Adrenal gland (tissue), 19 donors: ENCODE measurements at places on chromosomes 3 and 15. TPM values are rescaled to one million over a fixed set of nuclear protein-coding genes. Genes with fewer than 3 reads are reported as not detected.

- DNase-seq: peak; percentile 11
These were observed 29.4 kb downstream of the ITGA11 start for GRCh38 chr15:68402432-68403160.

DNA sequence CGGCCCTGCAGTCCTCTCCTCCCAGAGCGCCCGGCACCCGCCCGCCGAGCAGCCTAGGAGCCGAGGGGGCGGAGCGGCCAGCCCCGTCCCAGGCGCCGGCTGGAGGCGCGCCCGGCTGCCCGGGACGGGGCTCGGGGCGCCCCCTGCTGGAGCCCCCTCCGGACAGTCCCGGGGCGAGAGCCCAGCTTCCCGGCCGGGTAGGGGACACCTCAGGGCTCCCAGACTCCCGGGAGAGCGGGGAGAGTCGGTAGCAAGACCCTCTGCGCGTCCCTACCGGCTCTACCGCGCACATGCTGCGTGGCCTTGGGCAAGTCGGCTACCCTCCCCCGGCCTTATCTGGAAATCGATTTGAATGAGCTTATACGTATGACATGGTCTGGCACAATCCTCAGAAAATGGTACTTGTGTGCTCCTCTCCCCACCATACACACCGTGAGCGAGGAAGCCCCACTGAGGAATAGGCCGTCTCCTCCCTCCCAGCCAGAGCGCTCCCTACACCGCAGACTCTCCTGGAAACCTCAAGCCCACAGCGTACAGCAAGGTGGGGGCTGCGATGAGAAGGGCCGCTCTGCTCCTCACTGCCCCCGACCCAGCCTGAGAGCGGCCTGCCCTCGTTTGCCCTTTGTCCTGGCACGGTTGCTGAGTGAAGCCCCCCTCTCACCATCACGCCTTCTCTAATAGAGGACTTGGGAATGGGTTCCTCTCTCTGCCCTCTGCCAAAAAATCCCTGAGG, at the start of gene DAPK2:
DAPK2 (minus strand) TSS at position 65 of the 733 bp plus-strand sequence. CDS start 6,224 bp downstream, outside the sequence.
- peak; percentile 79 for DNase-seq

GRCh38 chr15:79089331-79089889, 1.2 kb downstream of the RASGRF1 start:
- DNase-seq: no peak

- no peak for DNase-seq
These were observed 102.3 kb downstream of the POLQ start for GRCh38 chr3:121443456-121443855.

DNA sequence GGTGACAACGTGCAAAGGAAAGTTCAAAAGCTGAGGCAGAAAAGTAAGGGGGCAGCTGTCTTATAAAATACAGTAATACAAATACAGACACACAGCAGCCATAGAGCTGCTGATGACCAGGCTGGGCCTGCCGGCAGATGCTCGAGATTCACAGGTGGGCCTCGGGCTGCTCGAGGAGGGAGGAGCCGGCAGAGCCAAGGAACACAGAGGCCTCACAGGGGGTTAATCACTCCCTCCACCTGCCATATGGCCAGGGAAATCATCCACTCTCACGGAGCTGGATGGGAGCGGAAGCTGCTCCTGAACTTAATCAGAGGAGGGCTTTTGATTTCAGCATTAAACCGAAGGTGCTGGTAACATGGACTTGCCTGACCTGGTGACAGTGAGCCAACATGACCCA, 29.6 kb upstream of the MGLL start:
- DNase-seq: no peak

DNA sequence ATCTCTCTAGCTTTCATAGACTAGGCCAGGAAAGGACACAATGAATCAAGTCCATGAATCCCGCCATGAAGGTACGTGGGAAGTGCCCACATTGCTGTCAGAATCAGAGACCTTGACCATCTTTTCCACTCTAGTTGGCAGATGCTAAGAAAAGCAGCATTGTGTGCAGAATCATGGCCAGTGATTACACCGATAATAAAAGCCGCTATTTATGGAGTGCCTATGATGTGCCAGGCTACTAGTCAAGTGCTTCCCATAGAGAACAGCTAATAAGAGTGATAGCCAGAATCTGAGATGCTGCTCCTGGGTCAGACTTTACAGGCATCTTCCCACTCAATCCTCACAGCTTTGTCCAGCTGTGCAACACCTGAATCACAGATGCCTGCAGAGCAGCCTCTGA, 13.2 kb upstream of the RPL32 start:
- DNase-seq: no peak

- DNase-seq: no peak
These were observed 22.2 kb upstream of the MAGEF1 start for GRCh38 chr3:184733971-184734608.

DNA sequence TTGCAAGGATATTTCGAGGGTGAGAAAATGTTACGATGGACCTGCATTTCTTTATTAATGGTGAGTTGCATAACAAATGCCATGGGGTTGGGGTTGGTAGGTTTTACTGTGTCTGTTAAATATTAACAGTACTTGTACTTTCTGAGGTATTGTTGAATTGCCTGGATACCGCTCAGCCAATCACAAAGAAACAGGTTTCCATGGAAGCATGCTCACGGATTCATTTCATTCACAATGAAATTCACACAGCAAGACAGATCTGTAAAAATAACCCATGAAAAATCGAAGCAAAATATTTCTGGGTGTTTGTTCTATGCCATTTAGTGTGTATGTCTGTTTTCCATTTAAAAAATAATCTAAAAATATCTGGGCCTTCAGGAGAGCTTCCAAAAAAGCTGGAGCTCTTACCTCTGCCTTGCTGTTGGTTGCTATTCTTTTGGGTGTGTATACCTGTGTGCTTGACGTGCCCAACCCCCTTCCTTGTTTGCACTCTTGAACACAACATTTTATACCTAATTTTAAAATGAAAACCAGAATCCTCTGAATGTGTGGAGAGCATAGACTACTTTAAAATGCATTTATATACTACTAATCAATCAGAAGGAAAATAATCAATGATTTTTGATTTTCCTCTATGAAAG, 479.8 kb upstream of the TBL1XR1 start:
- DNase-seq: no peak

DNA sequence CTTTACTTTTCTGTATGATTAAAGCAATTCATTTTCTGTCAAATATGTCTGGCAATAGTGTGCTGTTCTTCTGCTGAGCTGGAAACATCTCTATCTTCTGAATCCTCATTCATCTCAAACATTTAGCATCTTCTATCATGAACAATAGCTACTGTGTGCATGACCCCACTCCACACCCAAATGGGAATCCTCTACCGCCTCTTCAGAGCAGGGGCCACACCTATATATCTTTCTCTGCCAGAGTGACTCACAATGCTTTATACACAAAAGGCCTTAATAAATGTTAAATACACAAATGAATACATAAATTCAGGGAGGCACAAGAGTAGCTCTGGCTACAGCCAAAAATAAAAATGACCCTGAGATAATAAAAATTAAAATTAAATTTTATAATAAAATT, 8.0 kb downstream of the ALDH1A2 start:
- DNase-seq: no peak

DNA sequence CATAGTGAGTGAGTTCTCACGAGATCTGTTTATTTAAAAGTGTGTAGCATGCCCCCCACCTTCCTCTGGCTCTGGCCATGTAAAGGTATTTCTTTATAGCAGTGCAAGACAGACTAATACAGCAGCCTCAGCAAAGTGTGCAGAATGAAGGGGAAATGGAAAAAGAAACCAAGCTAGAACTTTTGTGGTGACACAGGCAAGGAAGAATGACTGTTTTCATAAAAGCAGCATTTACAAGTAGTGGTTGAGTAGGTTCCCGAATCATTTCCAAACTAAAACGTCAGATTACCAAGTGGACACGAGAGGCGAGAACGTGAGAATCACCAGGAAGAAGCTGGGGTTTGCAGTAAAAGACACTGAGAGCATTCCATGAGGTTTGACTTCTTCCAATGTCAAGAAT, 100.2 kb upstream of the AKAP13 start:
- DNase-seq: no peak

DNA sequence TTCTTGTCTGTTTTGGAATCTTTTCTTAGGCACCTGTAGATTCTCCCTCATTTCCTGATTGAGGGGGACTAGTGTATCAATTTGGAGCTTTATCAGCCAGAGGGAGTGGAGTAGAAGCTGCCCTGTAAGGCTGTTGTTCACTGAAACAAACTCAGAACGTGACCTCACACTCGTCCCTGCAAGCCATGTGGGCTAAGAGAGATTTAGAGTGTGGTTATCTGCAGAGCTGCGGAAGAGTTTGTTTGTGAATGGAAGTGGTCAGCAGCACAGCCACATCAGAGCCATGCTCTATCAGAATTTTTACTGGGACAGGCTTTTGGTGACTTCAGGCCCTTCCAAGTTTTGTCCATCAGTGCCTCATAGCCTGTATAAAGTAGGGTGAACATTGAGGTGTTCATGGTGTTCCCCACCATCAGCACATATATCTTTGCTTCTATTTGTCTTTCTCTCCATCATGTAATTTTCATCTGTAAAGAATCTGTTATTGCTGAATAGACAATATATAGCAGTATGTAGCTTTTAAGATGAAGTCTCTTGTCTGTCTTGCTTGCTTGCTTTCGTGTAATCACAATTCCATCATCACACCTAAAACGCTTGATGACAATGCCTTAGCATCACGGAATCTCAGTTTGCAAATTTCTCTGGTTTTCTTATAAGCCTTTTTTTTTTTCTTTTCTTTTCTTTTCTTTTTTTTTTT, 37.0 kb downstream of the LARS2 start:
- no peak for DNase-seq

- no peak for DNase-seq
These were observed 14.2 kb upstream of the SLC25A36 start for GRCh38 chr3:140927279-140928069.

- DNase-seq: no peak
These were observed 565.2 kb downstream of the ROBO1 start for GRCh38 chr3:79202471-79203143.

- no peak for DNase-seq
These were observed 12.1 kb upstream of the LOXL1 start for GRCh38 chr15:73914145-73914544.

- DNase-seq: no peak
These were observed 20.9 kb downstream of the RAF1 start for GRCh38 chr3:12643010-12643380.

- DNase-seq: no peak
These were observed 96.2 kb upstream of the TRPM1 start for GRCh38 chr15:31197497-31198414.

DNA sequence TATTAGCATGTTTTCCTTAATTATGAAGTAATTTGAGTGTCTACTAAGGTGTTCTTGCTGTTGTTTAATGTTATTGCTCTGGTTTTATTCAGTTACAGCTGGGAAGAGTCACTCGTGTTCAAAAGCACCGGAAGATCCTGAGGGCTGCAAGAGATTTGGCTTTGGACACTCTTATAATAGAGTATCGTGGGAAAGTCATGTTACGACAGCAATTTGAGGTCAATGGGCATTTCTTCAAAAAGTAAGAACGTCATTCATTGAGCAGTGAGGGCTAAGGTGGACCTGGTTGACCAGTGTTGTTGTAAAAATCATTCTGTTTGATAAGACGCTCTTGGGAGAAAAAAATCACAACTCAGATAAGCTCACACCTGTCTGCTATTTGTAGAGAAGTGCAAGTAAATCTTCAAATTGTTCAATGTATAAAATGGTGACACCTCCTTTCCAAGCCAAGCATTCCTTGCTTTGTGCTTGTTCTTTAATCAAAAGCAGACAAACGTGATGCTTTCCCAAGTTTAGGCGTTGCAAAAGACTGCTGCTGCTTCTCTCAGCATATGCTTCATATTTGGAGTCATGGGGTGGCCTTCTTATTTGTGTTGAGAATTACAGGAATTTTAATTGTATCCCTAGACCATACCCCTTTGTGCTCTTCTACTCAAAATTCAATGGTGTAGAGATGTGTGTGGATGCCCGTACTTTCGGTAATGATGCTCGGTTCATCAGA, 44.2 kb downstream of the SETD5 start:
- DNase-seq: no peak

DNA sequence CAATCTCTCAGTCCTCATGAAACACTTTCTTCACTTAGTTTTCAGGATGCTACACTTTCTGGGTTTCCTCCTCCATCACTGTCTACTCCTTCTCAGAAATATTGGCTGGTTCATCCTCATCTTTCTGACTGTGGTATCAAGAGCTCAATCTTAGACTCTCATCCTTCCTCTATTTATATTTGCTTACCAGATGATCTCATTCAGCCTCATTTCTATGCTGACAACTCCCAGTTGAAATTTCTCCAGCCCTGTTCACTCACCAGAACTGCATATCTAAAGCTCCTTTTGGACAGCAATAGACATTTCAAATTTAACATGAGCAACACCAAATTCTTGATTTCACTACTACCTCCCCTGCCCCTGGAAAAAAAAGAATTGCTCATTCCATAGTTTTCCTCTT, 48.0 kb upstream of the FBN1 start:
- no peak for DNase-seq

Gene SLC35G2
- total RNA-seq: 16.6 TPM

Gene C15orf39
- 34.6 TPM for total RNA-seq

Gene GP9
- not detected for total RNA-seq

Gene ITIH3
- total RNA-seq: 2.6 TPM

Gene MUSTN1
- 2.7 TPM for total RNA-seq

Gene TTC21A
- total RNA-seq: 12.1 TPM

Gene CPN2
- 2.1 TPM for total RNA-seq

Gene PARP6
- total RNA-seq: 40.5 TPM

Gene GABRR3
- total RNA-seq: not detected
